ENCODE measurements at places on chromosomes 5 and 9.
A peak's percentile ranks its signal among the peaks of the same experiment; 100 is the strongest.

DNA sequence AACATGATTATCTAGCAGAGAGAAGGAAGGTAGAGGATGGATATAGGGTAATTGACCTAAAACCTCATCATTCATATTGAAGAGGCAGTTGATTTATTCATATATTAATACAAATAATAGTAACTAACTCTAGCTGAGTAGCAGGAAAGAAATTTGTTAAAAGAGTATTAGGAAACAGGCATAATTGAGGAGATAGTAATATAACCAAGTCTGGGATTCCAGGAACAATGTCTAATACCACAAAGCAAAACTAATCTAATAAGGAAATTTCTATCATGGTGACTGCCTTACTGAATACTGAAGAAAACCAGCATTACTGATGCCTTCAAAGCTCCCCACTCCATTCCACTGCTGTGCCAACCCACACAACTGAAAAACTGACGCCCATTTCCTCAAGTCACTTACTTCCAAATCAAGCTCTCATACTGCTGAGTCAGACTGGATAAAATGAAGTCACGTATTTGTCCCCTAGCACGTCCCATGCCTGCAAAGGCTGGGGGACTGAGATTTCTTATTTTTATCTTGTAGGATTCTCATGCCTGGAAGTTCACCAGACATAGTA is 153.9 kb downstream of the SMC2 start:
- DNase-seq = no peak

DNA sequence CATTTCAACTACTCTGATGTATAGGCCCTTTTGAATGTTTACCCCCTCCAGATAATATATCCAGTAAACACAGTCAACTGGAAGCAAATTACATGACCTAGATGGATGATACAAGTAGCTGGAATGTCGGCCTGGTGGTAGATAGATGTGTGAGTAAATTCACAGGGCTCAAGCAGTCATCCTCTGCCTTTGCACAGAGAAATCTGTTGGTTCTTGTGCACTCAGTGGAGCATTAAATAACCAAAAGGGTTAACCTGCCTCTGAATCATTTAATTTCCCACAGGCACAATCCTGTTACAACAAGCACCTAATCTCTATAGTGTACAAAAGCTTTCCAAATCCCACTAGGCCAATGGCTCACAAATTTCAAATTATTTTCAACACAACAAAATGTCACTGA is 668.3 kb downstream of the DNAH5 start:
- DNase-seq = no peak

GRCh38 chr9:131490514-131490913 is 12.2 kb upstream of the POMT1 start:
- DNase-seq = no peak

- peak; percentile 46 for DNase-seq
Measured at GRCh38 chr9:135479469-135480052, at the start of gene PPP1R26. TSS of gene PPP1R26 (plus strand) at chr9:135479782. CDS start at chr9:135484511, 4,729 bp downstream.

- DNase-seq = no peak
Measured at GRCh38 chr9:96555567-96556386, 63.9 kb downstream of the CDC14B start.

GRCh38 chr5:72402381-72402890 is 82.3 kb downstream of the PTCD2 start:
- DNase-seq = no peak

- DNase-seq = no peak
Measured at GRCh38 chr5:126365446-126366198, 57.6 kb upstream of the GRAMD2B start.

- no peak for DNase-seq
Measured at GRCh38 chr9:12773562-12773961, 1.3 kb upstream of the LURAP1L start.

- DNase-seq = no peak
Measured at GRCh38 chr5:113112435-113112834, 135.8 kb downstream of the DCP2 start.

DNA sequence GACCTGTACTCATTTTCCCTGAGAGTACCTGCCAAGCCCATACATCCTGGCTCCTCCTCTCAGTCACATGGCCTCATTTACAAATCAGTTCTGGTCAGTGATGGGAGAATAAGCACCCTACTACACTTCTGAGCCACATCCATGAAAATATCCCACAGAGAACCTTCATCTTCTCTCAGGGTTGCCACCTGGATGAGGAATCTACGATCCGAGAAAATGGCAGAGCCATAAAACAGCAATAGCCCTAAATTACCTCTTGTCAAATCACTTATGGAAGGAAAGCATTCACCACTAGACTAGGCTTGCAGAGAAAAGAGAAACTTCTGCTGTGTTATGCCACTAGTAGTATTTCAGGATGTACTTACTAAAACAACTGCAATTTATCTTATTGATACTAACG is 324.8 kb downstream of the BNC2 start:
- no peak for DNase-seq

DNA sequence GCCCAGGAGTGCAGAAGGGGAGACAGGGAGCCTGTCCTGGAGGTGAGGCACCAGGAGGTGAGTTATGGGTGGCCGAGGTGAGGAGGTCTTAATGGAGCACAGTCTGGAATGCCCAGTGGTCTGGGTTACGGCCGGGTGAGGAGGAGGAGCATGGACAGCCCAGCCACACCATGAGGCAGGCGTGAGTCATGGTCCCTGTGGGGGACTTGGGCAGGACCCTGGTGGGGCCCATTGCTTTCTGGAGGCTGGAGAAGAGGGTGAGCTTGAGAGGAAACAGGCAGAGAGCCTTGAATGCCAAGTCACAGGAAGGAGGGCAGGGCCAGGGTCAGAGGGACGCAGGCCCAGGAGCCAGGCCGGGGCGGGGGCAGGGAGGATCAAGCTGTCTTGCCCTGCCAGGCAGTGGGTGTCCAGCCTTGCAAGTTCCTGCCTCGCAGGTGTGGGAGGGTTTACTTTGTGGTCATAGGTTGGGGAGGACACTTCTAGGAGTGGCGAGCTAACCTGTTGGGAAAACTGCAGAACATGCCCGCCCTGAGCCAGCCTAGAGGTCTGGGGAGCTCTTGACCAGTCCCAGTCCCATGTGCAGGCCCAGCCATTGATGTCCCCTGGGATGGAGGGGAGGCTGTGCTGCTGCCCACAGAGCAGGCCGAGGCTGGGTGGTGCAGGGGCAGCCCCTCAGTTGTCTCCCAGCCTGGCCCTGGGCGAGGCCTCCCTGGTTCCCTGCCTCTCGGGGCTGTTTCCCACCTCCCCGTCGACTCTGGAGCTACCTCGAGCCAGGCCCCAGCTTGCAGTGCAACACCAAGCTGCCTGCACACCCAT is 2.8 kb downstream of the CACNA1B start:
- no peak for DNase-seq

DNA sequence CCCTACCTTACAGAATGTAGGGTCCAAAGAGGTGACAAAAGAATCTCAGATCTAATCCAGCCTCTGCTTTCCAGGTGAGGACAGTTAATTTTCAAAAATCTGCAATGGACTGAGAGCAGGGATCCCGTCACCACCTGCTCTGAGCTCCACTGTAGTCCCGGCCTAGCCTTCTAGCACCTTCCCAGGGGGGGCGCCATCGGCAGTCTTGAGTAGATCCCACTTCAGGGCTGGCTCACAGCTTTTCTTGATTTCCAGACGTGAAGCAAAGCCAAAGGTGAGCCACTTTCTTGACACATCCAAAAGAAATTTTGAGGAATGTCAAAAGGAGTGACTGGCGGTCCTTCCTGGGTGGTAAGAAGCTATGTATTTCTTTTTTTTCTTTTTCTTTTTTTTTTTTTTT is 114.1 kb downstream of the SYK start:
- no peak for DNase-seq

- DNase-seq = no peak
Measured at GRCh38 chr5:103472830-103473229, 89.8 kb downstream of the NUDT12 start.

- no peak for DNase-seq
Measured at GRCh38 chr5:172487671-172488070, 33.3 kb upstream of the SH3PXD2B start.

DNA sequence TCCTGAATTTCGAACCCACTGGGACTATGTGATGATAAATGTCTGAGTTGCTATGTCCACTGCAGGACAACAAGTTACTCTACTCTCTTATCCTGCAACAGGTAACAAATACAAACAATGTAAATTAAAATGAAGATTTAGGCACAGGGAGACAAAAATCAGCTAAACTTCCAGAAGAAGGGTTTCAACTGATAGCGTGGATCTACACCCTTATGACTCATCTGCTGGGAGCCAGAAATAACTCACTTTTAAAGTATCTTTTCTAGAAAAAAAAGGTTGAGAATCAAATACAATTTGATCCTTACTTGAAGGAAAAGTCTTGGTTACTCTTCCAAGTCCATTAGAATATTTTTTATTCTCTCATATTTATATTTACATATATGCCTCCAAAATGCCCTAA is 21.4 kb downstream of the PJA2 start:
- DNase-seq = no peak

DNA sequence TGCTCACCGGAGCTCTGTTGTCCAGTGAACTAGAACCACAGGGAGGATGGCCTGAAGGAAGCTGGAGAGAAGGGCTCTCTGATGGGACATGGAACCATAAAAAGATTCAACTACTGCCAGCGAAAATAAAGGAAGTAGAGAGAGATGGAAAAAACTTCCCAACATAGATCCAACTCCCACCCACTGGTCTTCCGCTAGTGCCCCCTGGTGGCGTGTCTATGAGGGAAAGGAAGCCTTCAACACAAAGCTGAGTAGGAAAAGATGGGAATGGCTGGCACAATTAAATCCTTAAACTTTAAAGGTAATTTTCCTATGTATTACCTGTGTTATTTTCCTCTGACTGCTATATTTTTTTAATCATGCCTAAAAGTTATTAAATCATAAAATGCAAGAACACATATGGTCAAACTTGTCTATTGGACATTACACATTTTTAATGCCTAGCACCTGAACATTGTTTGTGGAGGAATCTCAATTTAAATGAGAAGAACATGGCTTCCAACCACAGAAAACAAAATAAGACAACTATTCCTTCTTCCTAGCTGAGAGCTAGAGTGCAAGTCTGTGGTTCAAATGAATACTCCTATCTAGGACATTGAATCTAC is 51.5 kb downstream of the CEP120 start:
- DNase-seq = no peak

GRCh38 chr5:58675341-58675740 is 92.5 kb downstream of the RAB3C start:
- no peak for DNase-seq

- no peak for DNase-seq
Measured at GRCh38 chr5:122259995-122260394, 52.0 kb upstream of the SNCAIP start.

DNA sequence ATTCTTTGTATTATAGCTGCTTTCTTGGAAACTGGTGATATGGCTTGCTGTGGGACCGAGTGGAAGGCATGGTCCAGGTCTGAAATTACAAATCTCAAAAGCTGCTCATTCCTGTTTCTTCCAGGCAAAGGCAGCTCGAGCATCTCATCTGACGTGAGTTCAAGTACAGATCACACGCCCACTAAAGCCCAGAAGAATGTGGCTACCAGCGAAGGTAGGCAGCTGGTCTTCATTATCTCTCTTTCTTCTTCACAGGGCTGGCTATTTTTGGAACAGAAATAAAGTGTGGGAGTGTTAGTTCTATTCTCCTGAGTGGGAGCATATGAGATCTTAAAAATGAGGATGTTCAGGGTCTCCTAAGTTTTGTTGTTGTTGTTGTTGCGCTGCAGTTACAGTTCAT is 115.9 kb downstream of the FBXL7 start:
- no peak for DNase-seq

GRCh38 chr9:86256653-86257052 is 2.8 kb downstream of the C9orf153 start:
- DNase-seq = no peak

- no peak for DNase-seq
Measured at GRCh38 chr5:154485096-154485491, 7.1 kb upstream of the HAND1 start.

DNA sequence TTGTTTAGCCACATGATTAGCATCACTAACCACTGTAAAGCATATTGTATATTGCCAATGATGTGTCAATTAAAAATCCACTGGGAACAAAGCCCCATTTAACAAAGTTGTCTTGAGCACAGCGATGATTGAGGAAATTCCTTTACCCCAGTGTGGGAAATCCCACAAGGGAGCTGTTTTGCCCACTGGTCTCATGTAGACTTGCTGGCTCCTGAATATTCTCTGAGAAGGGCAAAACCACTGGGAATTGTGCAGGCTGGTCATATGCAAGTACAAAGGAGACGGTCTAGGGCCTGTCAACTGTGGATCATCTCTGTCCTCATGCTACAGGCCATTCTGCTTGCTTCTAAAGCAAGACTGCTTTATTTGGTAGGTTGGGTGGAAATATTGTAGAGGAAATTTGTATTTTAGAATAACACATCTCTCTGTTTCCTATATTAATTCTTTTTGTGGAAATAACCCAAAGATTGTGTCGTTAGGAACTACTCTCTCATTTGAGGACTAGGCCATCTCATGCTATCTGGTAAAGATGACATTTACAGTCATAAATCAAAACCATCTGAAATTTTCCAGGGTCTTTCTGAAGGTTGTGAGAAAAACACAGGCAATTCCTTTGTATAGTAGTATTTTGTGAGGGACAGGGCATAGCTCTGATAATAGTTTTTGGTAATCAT is 60.2 kb downstream of the PARP8 start:
- DNase-seq = no peak

DNA sequence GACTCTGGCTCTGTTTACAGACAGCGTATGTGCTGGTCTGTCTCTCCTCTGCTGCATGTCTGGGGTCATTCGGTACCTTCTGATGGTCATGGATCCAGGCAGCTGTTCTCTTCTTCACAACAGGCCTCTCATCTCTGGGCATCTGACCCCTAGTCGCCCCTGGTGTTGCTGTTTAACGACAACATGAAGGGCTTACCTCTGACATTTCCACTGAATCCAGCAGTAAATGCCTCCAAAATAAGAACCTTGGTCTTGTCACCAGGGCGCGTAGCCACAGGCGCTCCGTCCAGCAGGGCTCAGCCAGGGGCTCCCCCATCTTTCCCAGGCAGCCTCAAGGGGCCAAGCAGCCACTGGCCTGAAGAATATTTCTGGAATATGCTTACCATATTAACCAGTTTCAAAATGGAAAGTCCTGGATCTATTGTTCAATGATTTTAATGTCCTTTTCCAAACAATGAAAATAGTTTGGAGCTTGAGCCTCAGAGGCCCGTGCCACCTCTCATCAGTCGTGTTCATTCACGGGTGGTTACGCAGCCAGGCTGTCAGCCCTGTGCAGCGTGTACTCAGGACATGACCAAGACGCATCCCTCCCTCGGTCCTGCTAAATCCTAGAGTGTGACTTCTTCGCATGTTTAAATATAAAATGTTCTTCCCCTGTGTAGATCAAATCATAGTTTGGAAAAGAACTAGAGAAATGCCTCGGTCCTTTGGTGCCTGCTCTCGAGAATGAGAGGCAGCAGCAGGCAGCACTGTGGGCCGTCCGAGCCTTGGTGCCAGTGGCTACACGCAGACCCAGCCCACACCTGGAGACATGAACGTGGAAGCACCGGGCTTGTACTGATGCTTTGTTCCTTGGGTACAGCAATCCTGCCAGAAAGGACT is 30.1 kb upstream of the LRRC14B start:
- no peak for DNase-seq

GRCh38 chr5:53321073-53321472 is 159.4 kb upstream of the FST start:
- DNase-seq = no peak

- DNase-seq = peak; percentile 64
Measured at GRCh38 chr5:401146-402034, 41.6 kb upstream of the EXOC3 start.
